Renal cortex interstitium (tissue), 15 donors: ENCODE measurements at places on chromosomes 5 and 9.

DNA sequence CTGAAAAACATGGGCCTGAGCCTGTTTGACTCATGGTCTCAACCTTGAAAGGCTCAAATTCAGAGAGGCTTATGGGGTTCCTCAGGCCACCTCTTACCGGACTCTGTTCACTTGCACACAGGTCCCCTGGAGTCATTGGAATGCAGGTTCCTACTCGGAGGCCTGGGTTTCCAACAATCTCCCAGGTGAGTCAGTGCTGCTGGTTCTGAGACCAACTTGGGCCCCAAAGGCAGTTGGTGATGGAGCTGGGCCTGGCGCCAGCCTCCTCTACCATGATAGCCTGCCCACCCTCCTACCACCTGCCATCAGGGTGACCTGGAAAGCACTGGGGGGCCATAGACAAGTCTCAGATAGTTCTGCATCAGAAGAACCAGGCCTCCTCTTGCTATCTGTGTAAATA, 188.4 kb downstream of the RGS3 start:
- DNase-seq, result no peak

DNA sequence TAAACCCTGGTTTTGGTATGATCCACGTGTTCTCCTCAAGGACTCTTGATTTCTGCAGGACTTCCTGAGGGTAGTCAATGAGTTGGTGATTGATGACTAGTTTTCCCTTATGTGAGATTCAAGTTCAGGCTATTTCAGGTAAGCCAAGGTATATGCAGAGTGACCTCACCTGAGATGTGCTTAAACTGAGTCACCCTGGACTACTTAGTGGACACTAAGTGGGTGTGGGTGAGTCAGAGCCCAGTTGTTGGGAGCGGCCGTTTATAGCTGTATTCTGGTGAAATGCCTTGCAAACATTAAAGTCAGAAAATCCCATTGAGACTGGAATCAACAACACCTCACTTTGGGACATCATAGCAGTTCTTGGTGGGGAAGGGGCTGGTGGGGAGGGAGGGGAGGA, 62.9 kb downstream of the SLC28A3 start:
- DNase-seq, result no peak

GRCh38 chr5:112436144-112436543, 17.1 kb upstream of the EPB41L4A start:
- DNase-seq, result no peak

DNA sequence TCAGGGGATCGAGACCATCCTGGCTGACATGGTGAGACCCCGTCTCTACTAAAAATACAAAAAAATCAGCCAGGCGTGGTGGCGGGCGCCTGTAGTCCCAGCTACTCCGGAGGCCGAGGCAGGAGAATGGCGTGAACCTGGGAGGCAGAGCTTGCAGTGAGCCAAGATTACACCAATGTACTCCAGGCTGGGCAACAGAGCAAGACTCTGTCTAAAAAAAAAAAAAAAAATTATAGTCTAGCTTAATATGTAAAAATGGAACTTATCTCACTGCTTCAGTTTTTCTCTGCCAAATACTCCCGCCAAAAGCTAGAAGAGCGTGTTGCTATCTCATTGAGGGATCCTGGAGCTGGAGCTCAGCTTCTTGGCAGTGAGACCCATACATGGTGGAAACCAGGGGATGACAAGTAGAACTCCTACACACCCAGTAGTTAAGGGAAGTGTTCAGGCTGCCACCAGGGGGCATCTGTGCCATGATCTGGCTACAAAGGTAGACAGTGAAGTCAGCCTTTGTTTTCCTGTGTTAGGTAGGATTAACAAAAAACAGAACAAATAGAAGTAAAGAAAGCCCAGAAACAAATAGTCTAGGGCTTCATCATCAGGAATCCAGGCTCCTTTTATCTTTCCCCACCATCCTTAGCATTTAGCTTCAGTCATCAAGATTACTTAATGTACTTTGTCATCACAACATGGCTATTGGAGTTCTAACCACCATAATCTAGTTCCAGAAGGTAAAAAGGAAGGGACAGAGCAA, 33.6 kb upstream of the GLIPR2 start:
- no peak for DNase-seq

DNA sequence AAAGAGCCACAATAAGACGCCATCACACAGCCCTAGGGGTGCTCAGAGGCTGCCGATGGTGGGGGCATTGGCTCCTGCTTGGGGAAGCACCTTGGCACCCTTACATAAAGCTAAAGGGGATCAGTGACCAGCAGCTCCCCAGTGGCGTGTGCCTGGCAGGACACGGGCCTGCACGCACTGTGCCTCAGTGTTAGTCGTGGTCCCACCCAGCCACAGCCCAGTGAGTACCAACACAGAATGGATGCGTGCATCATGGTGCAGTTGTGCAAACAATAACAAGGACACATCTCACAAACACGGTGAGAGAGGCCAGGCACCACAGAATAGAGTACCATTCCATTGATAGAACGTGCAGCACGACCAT, 103.2 kb downstream of the WNK2 start:
- DNase-seq, result no peak

GRCh38 chr5:137446615-137447014, 52.5 kb downstream of the SPOCK1 start:
- DNase-seq, result no peak
